ENCODE measurements at places on chromosomes 7 and 10.

DNA sequence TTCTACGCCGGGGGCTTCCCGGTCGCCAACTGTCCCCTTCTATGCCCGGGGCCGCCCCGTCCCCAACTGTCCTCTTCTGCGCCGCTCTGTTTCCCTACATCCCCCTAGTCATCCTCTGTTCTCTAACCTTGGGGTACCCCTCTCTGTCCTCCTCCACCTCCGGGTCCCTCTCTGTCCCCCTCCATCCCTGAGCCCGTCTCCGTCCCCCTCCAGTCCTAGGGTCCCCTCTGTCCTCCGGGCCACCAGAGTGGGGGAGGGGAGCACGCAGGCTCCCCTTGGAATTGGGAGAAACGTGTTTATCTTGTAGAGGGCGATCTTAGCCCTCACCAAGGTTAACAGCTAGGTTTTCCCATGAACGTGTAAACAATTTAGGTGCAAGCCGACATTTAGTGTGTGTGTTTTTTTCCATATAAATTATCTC is 852 bp upstream of the KLF6 start:
- peak; percentile 46 for DNase-seq

DNA sequence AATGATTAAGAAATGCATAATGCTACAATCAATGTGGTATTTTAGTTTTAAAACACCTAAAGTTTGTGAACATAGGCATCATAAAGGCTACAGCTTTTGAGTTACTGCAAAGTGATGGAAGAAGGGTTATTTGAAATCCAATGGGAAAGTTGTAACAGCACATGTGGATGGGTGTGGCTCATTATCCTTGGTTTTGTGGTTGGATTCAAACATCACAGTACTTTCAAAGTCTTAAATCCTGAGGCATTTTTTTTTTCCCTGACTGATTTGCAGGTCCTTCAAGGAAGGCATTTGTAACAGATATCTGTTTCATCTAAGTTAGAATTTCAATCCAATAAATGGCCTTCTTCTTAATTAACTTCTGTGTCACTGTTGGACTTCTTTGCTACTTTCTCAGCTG is 9.8 kb upstream of the SHTN1 start:
- DNase-seq = no peak

GRCh38 chr7:1298051-1298930 is 65.6 kb downstream of the UNCX start:
- no peak for DNase-seq

DNA sequence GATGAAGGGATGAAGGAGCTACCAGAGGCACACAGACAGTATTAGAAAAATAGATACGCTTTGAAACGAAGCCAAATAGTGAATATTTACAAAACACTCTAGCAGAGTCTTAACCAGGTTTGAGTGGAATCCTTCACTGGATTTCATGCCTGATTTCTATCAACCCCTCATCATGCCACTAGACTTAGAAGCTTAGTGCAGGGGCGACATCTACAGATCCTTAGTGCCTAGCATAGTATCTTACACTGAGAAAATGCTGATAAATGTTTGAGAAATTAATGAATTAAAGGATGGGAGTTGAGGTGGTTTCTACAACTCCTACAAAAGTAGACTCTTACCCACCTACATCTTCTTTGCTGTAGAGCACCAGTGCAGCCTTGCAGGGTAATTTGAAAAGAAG is 54.7 kb upstream of the CCNJ start:
- no peak for DNase-seq

DNA sequence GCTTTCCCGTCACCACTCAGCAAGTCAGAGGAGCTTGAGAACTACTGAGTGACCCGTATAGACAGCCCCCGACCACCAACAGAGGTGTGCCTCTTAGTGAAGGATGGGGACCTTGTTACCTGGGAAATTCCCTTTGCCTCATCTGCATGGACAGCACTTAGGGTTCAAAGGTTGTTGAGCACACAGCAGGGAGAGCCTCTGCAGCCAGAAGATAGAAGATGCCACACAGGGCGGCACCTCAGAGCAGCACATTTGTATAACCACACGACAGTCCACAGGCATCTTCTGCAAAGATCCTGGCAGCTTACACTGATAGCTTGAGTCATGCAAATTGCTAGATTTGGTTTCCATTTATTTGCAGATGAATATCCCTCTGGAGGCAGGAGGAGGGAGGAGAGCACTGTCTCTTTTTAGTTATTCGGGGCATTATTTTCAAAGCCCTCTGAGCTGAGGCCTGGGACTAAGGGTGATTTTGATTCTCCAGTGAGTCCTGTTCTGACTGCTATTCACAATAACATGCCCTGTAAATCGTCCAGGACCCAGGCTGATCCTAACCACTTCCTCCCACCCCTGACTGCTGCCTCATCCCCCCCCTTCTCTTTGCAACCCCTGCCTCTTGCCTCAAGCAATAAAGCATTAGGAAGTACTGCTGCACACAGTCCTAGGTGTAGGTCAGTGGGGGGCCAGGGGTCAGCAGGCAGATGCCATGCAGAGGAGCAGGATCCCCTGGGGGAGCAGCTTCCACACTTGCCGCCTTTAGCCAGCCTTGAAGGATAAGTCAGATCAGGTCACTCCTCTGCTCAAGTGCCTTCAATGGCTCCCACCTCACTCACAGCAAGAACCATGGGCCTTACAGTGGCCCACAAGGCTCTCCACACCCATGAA is 24.6 kb upstream of the INMT start:
- peak; percentile 70 for DNase-seq

DNA sequence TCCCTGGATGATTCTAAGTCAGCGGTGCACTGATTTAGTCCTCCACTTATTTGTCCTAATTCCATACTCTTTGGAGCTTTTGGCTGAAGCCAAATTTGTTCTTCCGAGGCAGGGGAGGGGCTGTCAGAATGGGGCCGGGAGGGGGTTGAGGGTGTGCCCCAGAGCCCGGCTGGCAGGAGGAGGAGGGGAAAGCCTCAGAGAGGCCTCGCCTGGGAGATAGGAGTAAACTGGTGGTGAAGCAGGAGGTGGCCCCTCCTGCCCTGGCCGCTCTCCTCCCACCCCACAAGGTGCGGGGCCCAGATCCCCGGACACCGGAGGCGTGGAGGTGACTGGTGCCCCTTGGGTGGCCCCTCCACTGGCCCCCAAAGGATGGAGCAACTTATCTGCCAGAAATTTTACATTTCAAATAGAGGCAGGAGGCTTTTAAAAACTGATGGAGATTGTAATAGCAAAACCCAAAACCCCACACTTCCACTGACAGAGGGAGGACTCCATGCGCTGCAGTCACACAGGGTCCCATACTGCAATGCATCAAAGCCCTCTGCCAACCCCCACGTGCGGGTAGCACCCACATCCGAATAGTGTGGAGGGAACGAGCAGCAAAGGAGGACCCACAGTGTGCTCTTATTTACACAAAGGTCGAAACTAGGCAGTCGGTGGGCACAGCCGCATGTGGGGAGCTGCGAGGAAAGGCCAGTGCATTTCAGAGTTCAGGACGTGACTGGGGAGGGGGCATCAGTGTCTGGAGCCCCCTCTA is 61.9 kb downstream of the CAMK2B start:
- no peak for DNase-seq

DNA sequence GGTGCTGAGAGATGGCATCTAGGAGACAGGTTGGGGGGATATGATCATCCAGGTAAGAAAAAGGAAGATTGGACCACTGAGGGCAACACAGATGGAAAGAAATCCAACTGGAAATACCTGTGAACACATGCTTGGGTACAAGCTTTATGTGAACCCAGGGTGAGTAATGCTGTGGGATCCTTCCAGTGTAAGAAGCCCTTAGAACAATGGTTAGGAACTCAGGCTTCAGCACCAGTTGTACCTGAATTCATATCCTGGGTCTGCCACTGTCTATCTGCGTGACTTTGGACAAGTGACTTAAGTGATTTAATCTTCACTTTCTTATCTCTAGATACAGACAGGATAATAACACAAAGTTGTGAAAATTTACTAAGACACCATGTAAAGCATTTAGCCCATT is 131.0 kb downstream of the ST7 start:
- no peak for DNase-seq

DNA sequence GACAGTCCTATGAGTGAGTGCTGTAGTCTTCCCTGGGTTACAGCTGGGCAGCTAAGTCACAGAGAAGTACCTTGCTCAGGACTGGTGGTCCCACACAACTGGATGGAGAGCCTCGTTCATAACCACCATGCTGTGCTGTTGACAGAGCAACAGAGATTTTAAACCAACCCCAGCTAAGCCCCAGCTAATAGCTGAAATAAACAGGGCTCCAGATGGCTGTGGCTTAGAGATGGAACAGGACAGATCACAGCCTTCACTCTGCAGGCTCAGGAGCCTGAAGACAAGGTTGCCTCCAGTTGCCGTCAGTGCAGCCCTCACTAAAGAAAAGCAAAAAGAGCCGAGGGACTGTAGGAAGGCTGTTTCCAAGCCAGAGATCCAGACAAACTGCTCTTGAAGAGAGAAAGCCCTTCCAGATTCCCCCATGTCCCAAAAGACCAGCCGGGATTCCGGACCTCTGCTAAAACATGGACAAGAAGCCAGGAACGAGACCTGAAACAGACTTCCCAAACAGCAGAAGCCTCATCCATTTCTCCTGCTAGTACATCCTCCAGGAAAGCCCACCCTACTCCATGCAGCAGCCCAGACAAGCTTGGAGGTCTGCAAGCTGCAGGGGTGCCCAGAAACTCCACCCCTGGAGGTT is 4.2 kb downstream of the HTRA1 start:
- DNase-seq = no peak

- no peak for DNase-seq
Observed at GRCh38 chr10:131025333-131025732, 286.2 kb downstream of the TCERG1L start.

GRCh38 chr10:88544140-88544870 is 38.8 kb downstream of the RNLS start:
- no peak for DNase-seq

DNA sequence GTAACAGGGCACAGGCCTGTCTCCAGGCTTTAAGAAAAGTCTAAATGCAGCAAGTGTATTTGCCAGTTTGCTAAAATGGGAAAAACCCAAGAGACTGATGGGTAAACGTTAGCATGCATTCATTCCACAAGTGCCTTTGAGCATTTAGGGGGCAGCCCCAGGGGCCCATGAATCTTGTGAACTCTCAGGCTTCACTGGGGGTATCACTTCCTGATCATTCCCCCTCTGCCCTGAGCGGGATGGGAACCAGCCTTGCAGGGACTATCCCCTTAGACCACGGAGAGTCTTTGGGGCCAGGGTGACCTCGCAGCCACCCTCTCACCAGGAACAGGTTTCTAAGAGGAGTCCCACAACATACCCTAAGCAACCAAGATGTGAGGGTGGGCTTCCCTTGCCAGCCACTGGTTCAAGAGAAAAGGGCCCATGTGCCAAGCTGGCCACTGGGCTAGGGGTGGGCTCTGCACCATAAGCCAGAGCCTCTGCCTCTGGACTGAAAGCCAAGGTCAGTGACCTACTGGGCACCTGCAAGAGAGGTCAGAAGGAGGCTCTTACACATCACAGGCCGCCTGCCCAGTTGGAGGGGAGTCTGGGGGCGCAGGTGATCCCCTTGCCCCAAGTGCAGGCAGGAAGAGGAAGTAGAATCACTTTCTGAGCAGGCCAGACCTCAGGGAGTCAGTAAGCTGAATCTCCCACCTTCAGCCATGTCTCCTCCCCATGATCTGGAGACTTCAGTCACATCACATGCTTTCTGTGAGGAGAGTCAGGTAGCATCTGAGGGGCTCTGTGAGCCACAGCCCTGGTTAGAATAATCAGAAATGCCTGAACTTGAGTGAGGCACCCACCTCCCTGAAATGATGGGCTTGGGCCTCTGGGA is 75.0 kb downstream of the C10orf105 start:
- no peak for DNase-seq
